ENCODE measurements at places on chromosomes 2 and 18.

GRCh38 chr2:122191331-122191730 lies 435.9 kb downstream of the TSN start:
- no peak for DNase-seq

GRCh38 chr18:12701161-12701560 lies 1.4 kb downstream of the CEP76 start:
- no peak for DNase-seq

- no peak for DNase-seq
Observed at GRCh38 chr2:65527451-65528240, 95.2 kb upstream of the SPRED2 start.

GRCh38 chr2:189854940-189855339 lies 70.7 kb downstream of the PMS1 start:
- DNase-seq = no peak

DNA sequence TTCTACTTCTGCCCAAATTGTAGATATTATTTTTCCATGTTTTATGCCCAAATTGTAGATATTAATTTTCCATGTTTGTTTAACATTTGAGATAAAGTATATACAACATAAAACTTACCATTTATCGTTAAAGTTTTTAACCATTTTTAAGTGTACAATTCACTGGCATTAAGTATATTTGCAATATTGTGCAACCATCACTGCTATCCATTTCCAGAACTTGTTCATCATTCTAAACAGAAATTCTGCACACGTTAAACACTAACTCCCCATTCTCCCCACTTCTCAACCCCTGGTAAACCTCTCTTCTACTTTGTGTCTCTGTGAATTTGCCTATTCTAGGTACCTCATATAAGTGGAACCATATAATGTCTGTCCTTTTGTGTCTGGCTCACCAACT lies 162.1 kb downstream of the MGAT5 start:
- DNase-seq = no peak

DNA sequence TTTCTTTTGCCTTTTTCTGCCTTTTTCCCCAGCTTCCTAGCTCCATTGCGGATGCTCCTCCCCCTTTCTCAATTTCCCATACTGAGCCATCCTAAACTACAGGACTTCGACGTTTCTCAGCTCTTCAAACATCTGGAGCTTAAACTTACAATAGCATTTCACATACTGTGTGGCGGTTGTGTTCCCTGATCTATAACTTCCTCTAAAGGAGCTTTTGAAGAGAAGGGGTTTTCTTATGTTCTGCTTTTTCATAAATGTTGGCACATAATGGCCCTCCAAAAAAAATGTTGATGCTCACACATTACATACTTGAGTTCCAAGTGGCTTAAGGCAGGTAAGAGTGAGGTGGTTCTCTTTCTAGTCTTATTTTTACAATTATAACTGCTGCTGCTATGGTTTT lies 87.4 kb downstream of the RNF144A start:
- no peak for DNase-seq

All from NCI-H187 (cell line).